ENCODE measurements at places on chromosomes 16 and 17.

DNA sequence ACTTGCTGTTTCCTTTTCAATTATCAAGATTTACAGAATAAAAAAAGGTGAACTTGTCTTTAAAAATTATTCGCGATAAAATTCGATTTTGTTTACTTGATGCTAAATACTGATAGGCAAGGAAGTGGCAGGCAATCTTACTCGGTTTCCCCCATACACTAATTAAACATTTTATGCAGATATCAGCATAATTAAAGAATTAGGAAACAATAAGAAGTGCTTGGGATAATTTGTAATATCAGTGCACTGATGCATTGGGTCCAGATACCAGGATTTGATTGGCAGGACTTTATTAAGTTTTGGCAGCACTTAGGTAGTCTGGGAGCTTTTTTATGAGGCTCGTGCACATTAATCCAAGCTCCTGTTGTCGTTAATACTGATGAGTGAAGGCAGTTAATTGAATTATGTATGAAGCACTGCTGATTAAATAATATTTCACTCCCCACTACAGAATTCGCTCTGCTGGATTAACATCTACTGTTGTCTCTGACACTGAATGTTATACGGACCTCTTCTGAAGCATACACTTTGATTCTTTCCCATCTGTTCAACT is 165.6 kb downstream of the CA10 start:
- DNase-seq = no peak

DNA sequence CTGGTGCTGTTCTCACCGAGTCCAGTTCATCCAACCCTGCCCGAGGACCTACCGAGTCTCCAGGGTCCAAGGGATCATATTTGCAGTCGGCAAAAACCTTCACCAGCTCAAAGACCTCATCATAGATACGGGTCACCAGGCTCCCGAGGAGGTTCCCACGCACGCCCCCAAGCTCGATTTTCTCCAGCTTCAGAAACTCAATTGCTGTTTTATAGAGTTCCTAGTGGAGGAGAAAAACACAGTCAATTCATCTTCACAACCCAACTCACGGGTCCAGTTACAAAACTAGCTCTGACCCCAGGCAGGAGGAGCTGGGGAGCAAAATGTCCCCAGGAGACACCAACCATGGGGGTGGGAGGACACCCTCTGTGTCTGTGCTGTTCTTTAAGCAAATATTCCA is 10.2 kb downstream of the DNAH17 start:
- DNase-seq = no peak

GRCh38 chr17:80397034-80397387 is 18.0 kb upstream of the ENDOV start:
- no peak for DNase-seq

DNA sequence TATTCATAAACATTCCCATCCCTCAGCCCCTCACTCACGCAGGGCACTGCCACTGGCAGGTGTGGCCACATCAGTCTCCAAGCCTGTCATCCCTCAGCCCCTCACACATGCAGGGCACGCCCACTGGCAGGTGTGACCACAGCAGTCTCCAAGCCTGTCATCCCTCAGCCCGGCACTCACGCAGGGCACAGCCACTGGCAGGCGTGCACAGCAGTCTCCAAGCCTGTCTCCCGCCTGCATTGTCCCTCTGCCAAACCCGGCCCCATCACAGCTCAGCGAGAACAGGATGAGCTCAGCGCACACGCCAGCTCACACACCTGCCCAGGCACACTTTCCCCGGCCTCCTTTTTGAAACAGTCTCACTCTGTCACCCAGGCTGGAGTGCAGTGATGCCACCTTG is 11.4 kb upstream of the KREMEN2 start:
- no peak for DNase-seq

- no peak for DNase-seq
Measured at GRCh38 chr16:64343061-64343819, 778.6 kb downstream of the CDH11 start.

GRCh38 chr16:80277182-80277581 is 263.6 kb upstream of the DYNLRB2 start:
- no peak for DNase-seq

DNA sequence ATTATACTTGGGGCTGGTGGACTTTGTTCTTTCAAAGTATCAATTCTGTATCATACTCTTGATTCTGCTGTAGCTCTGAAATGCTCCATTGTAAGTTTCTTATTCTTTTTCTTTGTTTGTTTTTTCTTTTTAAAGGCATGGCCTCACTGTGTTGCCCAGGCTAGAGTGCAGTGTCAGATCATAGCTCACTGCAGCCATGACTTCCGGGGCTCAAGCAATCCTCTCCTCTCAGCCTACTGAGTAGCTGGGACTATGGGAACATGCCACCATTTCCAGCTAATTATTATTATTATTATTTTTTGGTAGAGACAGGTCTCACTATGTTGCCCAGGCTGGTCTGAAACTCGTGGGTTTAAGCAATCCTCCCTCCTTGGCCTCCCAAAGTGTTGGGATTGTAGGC is 38.9 kb upstream of the METTL9 start:
- DNase-seq = no peak

DNA sequence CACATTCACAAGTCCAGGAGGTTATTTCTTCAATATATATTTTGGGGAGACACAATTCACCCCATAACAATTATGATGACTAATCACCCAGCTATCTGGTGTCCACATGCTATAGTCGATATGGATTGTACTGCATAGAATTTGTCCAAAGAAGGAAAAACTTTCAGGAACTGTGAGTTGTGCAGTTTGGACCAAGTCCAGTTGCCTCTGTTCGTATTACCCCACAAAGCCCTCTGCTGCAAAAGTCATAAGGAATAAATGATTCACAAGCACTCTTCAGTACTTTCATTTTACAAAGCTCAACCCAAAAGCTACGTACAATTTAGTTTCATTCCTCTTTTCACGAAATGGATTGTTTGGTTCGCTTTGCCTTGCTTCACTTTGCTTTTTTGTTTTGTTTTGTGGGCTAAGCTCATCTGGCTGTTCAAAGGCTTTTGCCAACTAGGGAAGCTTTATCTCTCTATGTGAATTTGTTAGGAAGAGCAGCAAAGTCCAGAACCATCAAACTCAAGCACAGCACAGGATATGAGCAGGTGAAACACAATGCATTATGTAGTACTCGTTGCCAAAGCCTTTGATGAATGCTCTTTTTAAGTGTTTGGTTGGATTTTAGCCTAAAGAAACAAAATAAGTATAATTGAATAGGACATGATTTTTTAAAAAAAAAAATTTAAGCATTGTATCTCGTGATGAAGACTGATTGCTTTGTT is 98.6 kb downstream of the ZNF18 start:
- DNase-seq = no peak

- DNase-seq = no peak
Measured at GRCh38 chr16:84339311-84339710, 29.0 kb upstream of the ATP2C2 start.

DNA sequence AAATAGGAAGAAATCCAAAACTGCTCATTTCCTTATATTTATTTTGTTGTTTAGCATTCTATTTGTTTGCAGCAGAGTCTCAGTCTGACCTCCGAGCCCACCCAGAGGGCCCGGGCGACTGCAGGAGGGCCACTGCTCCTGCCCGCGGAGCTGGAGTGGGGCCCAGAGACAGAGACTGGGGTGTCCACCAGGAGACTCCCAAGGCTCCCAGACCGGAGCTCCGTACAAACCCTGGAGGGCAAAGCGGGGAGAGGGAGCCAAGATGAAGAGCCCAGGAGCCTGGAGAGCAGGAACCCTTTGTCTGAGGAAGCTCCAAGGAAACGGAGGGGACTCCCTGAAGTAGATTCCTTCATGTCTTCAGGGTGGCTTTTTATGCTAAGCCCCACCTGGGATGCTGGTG is 57.9 kb downstream of the AXIN2 start:
- no peak for DNase-seq

DNA sequence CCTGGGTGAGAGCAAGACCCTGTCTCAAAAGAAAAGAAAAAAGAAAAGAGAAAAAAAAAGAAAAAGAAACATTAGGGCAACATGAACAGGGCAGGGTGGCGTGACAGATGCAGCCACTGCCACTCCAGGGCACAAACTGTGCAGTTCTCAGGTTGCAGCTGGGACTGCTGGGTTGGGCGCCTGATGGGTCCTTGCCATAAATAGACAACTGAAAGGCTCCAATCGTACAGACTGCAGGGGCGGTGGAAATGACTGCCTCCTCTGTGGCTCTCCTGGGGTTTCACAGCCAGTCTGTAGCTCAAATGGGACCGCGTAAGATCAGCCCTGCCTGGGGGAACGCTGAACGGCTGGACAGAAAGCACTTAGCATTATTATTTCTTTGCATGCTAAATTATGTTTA is 130.7 kb downstream of the CPPED1 start:
- no peak for DNase-seq

DNA sequence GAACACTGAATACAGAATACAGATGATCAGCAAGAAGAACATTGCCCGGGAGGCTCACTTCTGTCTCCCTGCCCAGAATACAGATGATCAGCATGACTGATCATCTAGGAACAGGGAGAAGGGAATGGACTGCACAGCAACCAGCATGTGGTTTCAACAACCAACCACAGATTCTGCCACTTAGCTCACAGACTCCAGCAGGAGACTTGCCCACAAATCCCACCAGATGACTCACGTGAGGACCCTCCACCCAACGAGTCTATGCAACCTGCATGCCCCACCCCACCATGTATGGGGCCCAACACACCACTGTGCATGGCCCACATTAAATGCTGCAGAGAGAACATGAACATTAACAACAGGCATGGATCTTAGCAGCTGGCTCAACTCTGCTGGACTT is 36.1 kb upstream of the ALOX12 start:
- DNase-seq = no peak
